ENCODE measurements at places on chromosomes 7 and 10.

GRCh38 chr10:127976286-127976685 is 69.4 kb downstream of the PTPRE start:
- no peak for DNase-seq

DNA sequence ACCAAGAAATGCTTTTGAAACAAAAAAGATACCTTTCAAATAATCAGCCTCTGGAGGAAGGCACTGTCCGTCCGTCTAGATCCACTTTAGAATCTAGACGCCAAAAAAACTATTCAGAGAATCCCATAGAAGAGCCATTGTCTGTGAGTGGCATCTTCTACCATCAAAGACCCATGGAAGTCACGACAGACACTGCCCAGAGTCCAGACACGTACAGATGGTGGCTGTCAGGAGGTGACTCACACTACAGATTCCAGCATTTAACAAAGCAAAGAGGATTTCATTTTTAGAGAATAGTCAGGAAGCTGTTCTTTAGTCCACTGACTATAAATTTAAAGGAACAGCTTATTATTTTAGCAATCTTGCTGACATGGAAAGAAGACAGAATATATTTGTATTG is 11.7 kb downstream of the C1QL3 start:
- DNase-seq: no peak

- DNase-seq: no peak
Measured at GRCh38 chr10:113122947-113123346, 172.9 kb downstream of the TCF7L2 start.

GRCh38 chr7:158645842-158646241 is 58.2 kb upstream of the PTPRN2 start:
- no peak for DNase-seq

GRCh38 chr10:114285961-114286441 is 46.9 kb downstream of the VWA2 start:
- DNase-seq: no peak

DNA sequence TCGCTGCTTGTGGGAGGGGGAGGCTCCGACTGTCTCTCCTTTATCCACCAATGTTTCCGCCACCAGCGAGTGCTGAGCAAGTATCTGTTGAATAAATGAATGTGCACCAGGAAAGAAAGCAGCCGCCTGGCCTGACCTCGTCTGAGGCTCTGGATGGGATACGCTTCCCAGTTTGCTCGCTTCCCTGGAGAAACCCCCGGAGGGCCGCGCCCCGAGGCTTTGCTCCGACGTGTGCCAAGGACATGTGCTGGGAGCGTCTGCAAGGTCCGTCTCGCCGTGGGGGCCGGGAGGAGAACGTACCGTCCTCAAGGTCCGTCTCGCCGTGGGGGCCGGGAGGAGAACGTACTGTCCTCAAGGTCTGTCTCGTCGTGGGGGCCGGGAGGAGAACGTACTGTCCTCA is 536.4 kb downstream of the DNAJB6 start:
- DNase-seq: no peak

GRCh38 chr10:47038881-47039561 is 127.8 kb downstream of the PTPN20 start:
- no peak for DNase-seq

DNA sequence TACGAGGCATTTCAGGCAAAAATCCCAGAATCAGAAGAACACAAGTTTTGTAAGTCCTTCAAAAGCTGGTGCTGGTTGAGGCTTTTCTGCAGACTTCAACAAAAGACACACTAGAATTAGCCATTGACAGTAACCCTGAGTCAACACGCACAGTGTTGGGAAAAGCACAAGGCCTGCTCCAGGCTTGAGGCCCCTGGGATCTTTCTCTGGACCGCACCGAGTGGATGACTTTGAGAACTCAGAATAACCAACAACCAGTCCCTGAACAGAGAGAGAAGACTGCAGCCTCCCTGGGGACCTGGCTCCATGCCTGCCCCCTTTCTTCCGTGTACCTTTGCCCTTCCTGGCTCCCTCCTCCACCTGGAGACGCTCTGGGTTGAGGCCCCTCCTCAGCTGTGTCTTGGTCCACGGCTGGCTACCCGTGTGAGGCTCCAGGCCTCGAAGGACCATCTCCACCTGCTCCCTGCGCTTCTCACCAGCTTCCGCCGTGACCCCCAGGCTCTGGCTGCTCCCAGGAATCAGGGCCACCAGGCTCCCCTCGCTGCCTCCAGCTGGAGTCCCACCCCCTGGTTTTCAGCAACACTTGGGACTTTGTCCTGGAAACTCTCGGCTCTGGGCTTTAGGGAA is 28.4 kb downstream of the DIP2C start:
- no peak for DNase-seq

- no peak for DNase-seq
Measured at GRCh38 chr10:45063591-45064231, 63.0 kb downstream of the ZNF22 start.

- DNase-seq: no peak
Measured at GRCh38 chr10:26879744-26880143, 19.0 kb upstream of the ABI1 start.

DNA sequence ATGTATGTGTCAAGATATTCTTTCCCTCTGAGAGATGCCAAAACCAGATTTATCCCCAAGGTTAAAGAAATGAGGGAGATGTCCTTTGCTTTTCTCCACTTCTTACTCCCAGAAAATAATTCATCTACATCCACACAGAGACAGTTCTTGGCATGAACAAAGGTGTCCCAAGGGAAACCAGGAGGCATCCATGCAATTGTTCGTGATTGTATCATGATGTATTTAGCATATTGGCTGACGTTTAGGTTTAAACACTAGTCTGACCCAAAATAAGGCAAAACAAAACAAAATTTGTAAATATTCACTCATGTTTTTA is 223.9 kb downstream of the C7orf25 start:
- DNase-seq: no peak

- DNase-seq: no peak
Measured at GRCh38 chr10:12842310-12842709, 159.2 kb downstream of the CCDC3 start.

DNA sequence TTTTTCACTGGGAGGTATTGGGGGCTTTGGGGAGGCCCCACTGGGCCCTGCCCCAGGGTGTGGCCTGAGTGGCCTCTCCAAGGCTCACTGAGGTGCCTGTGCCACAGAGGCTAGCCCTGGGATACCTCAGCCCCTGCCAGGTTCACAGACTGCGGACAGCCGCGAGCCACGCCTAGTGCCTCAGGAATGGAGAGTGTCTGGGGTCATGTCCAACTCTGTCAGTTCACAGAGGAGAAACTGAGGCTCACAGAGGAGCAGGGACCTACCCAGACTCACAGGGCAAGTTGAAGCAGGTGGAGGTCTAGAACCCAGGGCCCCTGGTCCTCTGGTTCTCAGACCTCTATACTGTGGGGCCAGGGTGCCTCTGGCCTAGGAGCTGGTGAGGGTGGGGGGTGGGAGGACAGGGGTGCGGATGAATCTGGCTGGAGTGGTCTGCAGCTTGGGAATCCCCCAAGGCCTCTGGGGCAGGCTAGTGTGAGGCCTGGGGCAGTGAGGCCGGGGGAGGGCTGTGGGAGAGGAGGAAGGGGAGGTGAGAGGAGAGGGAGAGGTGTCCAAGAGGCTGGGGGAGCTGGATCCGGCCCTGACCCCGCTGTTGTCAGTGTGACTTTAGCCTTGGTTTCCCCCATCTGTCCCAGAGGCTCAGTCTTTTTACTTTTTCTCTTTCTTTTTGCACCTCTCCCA is 20.0 kb downstream of the NEURL1 start:
- no peak for DNase-seq

GRCh38 chr10:84196941-84197340 is 2.6 kb downstream of the CDHR1 start:
- DNase-seq: no peak

- peak; percentile 83 for DNase-seq
Measured at GRCh38 chr10:86535132-86535882, 13.7 kb upstream of the WAPL start.

GRCh38 chr10:104487794-104488438 is 134.3 kb downstream of the CFAP58 start:
- no peak for DNase-seq

DNA sequence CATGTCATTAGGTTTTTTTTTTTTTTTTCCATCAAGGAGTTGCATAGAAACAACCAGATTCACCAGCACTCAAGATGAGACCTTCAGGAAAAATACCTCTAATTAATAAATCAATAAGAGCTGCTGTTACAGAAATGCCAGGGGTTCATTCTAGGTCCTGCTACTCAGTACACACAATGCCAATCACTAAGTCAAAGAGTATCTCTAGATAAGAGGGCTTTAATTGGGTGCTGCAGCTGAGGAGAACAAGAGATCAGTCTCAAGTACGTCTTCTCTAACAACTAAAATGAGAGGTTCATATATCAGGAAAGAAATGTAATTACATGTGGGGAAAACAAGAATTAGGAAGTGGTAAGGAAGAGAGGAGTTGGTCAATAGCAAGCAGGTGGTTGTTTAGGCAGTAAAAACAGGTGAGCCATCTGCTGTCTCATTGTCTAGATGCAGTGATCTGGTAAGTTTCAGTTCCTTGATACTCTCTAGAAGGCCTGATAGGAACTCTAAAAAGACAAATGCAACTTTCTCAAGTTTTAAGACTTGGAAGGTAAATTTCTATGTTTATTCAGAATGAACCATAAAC is 272.9 kb upstream of the ZWINT start:
- peak; percentile 17 for DNase-seq

- DNase-seq: peak; percentile 31
Measured at GRCh38 chr10:2392145-2392812, 655.0 kb upstream of the ADARB2 start.

DNA sequence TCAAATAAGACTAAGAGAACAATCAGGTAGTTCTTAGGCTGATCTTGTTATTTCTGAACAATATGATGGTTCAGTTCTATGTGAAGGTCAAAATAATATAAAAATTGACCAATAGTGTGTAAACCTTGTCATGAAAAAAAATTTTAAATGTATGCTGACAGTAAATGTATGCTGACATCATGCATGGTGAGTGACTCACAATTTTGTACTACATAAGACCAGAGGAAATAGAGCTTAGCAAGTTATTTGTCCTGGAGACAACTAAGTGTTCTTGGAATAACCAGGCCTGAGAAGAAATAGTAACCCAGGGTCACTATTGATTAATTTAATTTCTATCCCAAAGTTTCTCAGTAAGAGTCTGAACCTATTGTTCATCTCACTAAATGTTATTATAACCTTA is 182.2 kb upstream of the PCDH15 start:
- DNase-seq: no peak

DNA sequence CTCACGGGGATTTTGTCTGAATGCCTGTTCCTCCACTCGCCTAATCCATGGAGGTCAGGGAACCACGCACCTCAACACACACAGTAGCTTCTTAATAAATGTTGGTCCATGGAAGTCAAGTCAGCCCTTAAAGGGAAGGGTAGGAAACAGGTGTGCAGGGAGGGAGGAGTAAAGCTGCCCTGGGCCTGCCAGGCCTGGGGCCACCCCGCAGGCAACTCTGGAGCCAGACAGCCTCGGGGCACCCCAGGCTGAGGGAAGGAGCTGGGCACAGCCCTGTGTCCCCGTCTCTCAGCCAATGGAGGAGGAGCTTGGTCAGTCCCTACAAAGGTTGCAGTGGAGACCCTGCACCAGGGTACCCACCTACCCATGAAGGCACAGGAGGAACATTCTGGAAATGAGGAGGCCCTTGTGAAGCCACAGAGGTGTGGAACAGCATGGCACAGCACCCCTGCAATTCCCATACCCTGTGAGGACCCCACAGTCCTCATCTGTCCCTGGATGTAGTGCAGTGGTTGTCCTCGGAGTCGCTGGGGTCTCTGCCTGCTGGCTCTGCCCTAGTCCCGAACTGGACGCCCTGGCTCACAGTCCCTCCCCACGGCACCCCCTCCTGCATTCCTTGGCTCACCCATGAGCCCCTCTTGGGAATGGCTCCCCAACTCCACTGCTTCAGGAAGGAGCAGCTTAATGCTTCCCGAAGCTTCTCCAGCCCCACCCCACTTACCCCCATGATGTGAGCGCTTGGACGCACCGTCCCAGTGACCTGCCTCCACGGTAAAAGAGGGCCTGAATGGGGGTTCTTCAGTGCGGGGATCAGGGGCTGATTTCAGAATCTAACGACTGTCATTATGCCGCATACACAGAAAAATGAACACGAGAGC is 79.2 kb upstream of the INSIG1 start:
- no peak for DNase-seq

- DNase-seq: no peak
Measured at GRCh38 chr10:112848228-112848627, 101.8 kb upstream of the TCF7L2 start.
